ENCODE measurements at places on chromosomes 11 and 22.
A peak's percentile ranks its signal among the peaks of the same experiment; 100 is the strongest.

GRCh38 chr11:97048481-97048880 lies 658.7 kb downstream of the JRKL start:
- DNase-seq: no peak

DNA sequence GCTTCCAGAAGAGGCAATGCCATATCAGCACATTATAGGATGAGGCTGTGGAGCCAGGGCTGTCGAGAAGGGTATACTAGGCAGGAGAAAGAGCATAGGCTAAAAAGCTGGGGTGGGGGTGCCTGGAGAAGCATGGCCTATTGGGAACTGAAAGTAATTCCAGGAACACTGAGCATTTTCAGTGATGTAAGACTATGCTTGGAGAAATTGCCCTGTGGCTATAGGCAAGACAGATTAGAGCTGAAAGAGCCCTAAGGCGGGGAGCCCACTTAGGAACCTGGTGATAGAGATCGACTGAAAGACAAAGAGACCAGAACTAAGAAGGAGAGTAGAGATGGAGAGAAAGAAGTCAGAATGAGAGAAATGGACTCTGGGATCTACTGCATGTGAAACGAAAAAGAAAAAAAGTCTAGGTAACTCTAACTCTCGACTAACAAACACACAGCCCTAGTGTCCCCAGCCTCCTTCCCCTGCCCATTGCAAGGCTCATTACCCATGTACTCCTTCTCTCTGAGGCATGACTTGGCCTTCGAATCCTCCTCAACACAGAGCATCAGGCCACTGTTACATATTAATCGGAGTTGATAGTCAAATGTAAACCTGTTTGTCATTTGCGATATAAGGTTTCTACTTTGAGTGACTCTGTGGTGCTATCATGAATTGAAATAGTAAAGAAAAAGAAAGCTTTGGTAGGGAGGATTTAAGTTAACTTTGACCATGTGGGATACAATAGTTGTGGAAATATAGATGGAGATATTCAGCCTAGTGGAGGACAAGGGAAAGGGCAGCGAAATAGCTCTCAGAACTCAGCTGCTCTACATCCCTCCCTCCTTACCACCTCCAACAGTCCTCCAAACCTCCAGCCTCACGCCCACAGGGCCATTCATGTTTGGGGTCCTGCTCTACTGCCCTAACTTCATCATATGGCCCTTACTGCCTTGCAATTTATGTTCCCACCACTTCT lies 52.3 kb upstream of the BMAL1 start:
- DNase-seq: no peak

- no peak for DNase-seq
These were observed 40.0 kb downstream of the DUSP8 start for GRCh38 chr11:1532014-1532586.

DNA sequence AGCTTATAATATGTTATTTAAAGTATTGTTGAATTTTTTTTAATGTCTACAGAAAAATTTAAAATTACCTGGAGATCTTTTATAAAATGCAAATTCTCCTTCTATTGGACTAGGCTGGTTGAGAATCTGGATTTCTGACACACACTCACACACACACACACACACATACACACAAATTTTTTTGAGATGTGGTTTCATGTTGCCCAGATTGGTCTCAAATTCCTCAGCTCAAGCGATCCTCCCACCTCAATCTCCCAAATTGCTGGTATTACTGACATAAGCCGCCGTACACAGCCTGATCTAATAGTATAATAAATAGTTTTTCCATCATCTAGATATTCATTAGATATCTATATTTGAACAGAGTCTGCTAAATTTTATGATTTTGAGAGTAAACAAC lies 4.5 kb upstream of the RFPL1 start:
- no peak for DNase-seq

GRCh38 chr11:33027233-33027632 lies 11.6 kb downstream of the DEPDC7 start:
- no peak for DNase-seq

- peak; percentile 61 for DNase-seq
These were observed 85.0 kb downstream of the CHST1 start for GRCh38 chr11:45580399-45580798.

Measured in choroid plexus epithelial cell (primary cell).